NCI-H187 treated with DMSO at 0.1 percent for 48 hours (cell line): ENCODE measurements at places on chromosomes 4 and X.

DNA sequence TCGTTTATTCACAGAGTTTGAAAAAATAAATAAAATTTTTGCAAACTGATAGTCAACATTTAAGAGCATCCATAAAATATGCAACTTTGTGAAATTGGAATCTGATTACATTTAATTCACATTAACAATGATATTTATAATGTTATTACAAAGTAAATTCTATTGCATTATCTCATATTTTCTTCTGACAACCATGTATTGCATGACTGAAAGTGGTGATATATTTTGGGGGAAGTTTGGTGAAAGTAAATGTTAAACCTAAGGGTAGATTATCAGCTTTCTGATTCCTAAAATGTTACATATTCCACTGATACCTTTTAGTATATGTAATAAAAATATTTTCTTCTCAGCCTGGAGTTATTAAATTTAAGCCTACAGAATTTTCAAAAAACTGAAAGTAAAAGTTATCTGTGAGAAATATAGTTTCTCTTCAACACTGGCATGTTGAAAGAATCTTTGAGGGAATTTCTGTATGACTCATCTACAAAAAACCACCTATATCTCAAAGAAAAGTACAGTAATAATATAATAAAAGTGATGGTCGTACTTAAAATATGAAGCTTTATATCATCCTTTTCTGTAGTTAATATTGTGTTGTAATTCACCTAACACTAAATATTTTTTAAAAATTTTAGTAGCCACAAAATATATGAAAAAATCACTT lies 1179.6 kb upstream of the PCDH7 start:
- no peak for DNase-seq

GRCh38 chrX:39605183-39605582 lies 492.6 kb downstream of the BCOR start:
- DNase-seq = no peak

DNA sequence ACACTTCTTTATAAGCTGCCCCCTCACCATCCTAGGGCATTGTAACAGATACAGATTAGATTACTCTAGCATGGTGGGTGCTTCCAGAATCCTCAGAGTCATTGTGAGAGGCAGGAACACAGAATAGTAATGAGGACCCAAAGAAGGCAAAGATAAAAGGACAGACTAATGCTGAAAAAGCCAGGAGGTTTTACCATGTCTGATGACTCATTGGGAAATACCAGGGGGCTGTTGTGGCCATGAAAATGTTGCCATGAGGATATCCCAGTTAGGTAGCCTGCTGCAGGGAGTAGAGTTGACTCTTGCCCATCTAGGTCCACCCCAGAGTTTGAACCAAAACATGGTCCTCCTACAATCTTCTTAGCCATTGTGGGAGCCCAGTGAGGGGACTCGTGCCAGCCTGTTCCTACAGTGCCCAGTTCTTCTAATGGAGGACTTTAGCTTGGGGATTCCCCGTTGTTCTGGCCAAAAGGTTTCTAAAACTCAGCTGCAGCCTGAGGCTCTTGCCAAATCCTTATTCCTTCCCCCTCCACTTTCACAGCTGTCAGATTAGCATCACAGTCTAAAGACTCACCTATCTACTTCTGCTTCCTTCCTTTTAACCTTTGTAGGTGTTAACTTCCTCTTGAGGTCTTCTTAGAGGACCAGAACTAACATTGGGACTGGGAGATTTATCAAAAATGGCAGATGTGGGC lies 586.0 kb upstream of the AADAT start:
- no peak for DNase-seq

GRCh38 chr4:23061431-23061830 lies 368.7 kb downstream of the GBA3 start:
- no peak for DNase-seq

- no peak for DNase-seq
These were observed 2.6 kb downstream of the CTBP1 start for GRCh38 chr4:1246111-1246881.
